ENCODE measurements at places on chromosomes 5 and 9.
A peak's percentile ranks its signal among the peaks of the same experiment; 100 is the strongest.

GRCh38 chr5:80592105-80592504 is 22.0 kb upstream of the ANKRD34B start:
- DNase-seq, result no peak

- DNase-seq, result no peak
Measured at GRCh38 chr5:89120719-89121118, 237.7 kb upstream of the MEF2C start.

- peak; percentile 56 for DNase-seq
Measured at GRCh38 chr5:172453986-172454357, 353 bp downstream of the SH3PXD2B start.

DNA sequence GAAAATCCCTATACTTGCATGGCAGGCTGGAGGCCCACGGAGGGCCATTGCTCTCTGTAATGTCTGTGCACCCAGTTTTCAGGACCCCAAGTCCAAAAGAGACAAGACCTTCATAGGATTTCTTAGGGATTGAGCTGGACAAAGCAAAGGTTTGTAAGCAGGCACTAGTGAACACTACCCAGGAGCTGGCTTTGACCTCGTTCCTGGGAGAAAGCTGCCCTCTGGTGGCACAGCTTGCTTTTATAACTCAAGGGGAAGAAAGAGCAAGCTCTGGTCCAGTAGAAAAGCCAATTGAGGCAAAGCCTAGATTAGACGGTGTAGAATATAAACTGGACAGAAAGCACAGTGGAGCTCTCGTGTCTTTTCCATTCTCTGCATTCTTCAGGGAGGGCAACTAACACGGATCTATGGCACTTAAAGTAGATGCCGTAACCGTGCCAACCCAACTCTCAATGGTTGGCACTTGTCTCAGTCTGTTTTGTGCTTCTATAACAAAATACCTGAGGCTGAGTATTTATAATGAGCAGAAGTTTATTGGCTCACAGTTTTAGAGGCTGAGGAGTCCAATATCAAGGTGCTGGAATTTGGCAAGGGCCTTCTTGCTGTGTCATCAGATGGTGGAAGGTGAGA is 7.9 kb downstream of the GABRP start:
- DNase-seq, result peak; percentile 53

DNA sequence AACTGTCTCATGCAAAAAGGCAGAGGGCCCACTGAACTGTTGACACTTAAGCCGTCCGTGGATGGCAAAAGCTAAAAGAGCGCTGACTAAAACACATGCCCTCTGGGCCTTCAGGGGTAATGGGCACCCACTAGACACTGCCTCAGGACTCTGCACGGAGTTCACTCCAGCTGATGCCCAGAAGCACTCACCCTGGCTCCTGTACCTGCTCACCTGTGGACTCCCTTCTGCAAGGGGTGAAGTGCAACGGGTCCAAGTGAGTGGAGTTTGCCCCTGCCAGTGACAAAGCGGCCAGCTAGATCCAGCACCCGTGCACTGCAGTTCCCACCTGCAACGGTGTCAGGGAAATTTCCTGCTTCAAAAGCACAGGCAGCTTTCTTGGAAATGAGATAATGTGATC is 50.2 kb downstream of the SLC1A1 start:
- DNase-seq, result no peak

- peak; percentile 55 for DNase-seq
Measured at GRCh38 chr5:163347671-163348070, 89.7 kb upstream of the CCNG1 start.

GRCh38 chr5:126449751-126450271 is 26.6 kb downstream of the GRAMD2B start:
- peak; percentile 37 for DNase-seq

DNA sequence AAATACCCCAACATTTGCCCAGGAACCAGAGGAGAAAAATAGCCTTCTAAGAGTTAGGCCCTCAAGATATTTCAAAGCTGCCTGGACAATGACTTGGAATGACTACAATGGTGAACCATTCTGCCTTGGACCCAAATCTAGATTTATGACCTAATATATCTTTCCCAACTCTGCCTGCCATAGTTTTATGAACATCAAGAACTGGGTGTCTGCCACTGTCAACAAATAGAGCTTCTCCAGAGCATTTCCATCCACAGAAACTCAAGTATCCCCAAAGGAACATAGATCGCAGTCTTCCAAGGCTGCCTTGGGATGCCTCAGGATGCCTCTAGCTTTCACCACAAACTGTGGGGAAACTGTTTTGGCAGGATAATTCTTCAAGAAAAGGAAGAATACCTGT is 48.2 kb upstream of the NFIB start:
- DNase-seq, result peak; percentile 76

DNA sequence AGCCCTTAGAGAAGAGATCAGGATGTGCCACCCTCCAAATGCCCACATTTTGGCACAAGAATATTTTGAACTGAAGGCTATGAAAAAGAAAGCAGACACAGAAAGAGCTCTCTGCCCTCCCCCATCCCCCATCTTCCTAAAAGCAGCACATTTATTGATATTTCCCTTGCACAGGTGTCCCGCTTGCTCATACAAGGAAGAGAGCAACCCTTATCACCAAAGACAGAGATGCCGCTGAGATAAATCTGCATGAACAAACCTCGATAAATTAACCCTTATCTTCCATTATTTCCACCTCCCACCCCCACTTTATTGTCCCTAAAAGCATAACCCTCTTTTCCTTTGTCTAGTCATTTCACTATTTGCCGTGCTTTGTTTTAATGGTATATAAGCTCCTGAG is 1.8 kb downstream of the SLC28A3 start:
- DNase-seq, result no peak

DNA sequence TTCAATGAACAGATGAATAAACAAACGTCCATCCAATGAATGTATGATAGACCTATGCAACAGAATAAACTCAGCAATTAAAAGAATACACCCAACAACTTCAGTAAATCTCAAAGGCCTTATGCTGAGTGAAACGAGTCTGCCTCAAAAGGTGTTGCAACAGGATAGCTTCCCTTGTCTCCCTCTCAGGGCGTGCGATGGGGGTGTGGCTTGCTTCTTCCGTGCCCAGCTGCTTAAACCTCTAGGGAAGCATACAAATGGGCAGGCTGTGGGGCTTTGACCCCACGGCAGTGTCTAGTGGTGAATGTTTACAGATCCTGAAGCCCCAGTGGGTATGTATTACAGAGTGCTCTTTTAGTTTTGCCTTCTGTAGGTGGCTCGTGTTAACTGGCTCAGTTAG is 87.0 kb upstream of the CCL21 start:
- no peak for DNase-seq

- DNase-seq, result no peak
Measured at GRCh38 chr9:22622815-22623214, 176.2 kb downstream of the DMRTA1 start.

DNA sequence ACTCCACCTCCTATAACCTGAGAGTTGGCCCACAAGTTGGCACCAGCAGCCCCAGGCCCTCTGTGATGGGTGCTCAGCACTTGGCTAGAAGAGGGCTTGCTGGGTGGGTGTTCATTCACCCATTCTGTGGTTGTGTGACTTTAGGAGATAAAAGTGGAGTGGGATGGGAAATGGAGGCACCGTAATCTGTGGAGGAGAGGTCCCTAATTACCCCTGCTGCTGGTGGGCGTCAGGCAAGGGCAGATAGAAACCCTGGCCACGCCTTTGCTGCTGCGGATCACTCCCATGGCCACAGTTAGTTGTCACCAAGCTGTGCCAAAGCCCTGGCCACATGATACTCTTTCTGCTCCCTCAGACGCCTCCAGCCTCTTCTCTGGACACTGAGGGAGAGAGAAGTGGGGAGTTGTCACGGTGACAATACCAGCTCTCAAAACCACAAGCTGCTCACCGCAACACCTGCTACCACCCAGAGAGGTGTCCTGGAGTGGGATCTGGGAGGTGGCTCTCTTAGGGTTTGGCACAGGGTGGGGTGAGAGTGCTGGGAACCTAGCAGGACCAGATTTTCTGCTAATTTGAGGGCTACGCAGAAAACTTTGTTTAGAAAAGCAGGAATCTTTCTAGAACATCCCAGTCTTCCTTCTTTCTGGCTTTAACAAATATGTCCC is 12.0 kb upstream of the NEUROG1 start:
- DNase-seq, result no peak

GRCh38 chr9:102841376-102841775 is 153.8 kb upstream of the CYLC2 start:
- DNase-seq, result no peak

Measured in fibroblast of skin of scalp (primary cell).